ENCODE measurements at places on chromosomes 3 and 15.

DNA sequence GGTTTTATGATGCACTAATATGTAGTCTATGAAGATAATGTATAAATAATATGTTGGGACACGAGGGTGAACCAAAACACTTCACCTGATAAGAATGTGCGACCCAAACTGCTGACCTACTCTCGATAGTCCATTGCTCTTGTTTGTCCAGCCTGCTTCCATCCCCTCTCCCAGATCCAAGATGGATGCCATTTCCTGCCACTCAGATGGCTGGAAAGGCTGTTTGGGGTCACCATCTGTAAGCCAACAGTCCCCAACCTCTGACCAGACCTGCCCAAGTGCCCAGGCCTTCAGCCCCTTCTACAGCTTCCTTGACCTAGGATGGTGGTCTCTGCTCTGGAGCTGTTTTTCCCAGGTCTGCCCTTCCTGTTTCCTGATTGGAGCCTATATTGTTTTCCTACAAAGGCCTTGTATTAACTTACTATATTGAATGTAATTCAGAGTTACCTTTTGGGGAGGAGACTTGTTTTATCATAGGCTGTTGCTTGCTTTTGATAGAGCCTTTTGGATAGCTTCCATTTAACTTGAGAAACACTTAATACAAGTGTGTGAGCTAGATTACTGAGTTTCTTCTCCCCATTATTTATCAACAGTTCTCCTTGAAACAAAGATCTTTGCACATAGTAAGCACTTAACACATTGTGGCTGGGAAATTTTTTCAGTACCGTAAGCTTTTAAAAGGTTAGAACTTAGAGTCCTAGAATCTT, 5.0 kb upstream of the PAQR9 start:
- DNase-seq: no peak

GRCh38 chr15:67042551-67043142, 22.8 kb upstream of the SMAD3 start:
- no peak for DNase-seq

GRCh38 chr3:157077565-157077991, 82.4 kb downstream of the CCNL1 start:
- no peak for DNase-seq

- DNase-seq: no peak
Measured at GRCh38 chr3:171695426-171695825, 114.9 kb downstream of the PLD1 start.

GRCh38 chr15:31523655-31524049, 197.0 kb downstream of the KLF13 start:
- no peak for DNase-seq

GRCh38 chr3:169695031-169695430, 31.5 kb upstream of the MECOM start:
- DNase-seq: no peak

GRCh38 chr3:123971406-123971805, 10.4 kb upstream of the CCDC14 start:
- DNase-seq: no peak

DNA sequence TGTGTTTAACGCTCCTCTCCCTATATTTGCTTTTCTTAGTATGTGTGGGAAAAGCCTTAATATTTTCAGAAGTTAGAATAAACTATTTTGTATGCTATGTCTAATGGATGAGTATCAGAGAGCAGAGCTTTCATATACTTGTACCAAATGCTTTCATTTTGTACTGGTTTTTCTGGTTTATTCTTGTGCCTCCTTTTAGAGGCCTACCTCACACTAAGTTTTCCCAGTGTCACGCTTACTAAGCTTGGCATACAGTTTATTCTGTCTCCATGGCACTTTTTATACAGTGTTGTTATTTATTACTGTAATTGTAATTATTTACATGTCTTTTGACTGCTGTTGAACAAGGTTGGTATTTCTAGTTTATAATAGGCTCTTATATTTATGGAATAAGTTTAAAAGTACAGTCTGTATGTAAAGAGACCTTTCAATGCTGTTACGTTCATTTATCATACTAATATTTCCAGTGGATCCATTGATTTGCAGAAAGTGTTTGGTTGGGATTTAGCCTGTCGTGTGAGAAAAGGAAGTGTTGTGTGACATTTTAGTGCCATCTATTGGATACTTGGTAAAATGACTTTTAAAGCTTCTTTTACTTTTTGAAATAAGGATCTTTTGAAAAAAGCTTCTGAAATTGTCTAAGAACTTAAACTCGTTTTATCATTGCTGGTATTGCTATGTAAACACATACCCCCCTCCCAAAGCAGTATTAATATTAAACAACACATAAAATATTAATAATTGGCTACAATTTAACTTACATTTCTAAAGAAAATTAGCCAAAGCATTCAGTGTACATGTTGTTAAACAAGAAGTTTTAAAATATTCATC, 5.2 kb upstream of the EBLN2 start:
- DNase-seq: no peak

DNA sequence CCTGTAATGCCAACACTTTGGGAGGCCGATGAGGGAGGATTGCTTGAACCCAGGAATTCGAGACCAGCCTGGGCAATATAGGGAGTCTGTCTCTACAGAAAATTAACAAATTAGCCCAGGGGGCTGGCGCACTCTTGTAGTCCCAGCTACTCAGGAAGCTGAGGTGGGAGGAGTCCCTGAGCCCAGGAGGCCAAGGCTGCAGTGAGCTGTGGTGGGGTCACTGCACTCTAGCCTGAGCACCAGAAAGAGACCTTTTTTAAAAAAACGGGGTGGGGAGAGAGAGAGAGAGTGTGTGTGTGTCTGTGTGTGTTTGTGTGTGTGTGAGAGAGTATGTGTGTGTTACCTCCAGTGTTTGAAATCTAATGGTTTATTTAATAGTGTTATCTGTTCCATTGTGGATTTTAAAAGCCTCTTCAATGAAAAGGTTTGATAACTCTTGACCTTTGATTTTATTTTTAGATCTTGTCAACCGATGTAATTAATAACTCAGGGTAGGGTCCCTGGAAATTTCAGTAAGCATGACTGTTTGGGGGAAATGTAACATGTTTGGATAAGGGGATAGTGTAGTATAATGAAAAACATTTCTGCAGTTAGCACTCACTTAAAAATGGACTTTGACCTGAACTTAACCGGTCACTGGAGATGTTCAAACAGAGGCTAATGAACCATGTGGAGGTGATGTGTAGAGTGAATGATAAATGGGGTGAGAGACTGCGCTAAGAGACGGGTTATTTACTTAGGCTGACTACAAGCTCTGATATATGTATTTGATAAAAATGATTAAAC, 29.7 kb downstream of the LRCH3 start:
- DNase-seq: no peak

GRCh38 chr15:56247266-56247665, 3.6 kb upstream of the RFX7 start:
- DNase-seq: no peak

DNA sequence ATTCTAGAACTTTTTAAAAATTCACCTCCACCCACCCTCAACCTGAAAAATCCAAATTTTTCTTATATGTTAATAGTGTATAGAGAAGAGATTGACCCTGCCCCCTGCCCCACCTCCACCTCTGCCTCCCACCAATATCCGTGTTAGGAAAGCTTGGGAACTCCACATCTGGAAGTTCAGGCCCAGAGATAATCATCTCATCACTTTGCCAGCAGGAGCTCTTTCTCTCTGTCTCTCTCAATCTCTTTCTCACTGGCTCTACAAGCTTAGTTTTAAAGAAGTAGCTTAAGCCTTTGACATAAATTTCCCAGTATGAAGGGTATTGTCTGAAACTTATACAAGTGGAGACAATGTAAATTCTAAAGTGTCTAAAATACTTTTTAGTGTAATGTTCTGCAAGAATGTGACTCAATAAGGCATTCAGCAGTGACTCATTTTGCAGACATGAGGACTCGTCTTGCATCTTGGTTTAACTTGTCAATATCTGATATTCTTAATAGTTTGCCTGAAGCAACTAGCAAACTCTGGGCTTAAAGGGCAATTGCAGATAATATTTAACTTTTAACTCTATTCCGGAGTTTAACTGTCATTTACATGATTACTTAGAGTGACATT, 299.8 kb upstream of the EPHA3 start:
- no peak for DNase-seq

DNA sequence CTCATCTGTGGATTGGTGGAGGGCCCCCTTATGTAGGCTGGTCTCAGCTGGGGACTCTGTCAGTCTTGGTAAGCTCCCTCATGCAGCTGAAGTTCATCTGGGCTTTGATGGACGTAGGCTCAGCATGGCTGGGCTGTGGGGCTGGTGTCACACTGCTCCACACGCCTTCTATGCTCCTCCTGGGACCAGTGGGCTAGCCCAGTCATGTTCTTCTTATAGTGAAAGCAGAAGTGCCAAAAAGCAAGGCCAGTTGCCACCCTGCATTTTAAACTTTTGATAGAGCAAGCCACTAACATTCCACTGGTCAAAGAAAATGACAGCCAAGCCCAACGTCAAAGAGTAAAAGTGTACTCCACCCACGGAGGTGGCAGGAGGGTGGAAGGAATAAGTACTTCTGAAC, 165.5 kb downstream of the MEX3B start:
- no peak for DNase-seq

- no peak for DNase-seq
Measured at GRCh38 chr15:84715441-84716035, 401 bp downstream of the SEC11A start.

- peak; percentile 53 for DNase-seq
Measured at GRCh38 chr3:127734754-127735473, 62.2 kb downstream of the ABTB1 start.

DNA sequence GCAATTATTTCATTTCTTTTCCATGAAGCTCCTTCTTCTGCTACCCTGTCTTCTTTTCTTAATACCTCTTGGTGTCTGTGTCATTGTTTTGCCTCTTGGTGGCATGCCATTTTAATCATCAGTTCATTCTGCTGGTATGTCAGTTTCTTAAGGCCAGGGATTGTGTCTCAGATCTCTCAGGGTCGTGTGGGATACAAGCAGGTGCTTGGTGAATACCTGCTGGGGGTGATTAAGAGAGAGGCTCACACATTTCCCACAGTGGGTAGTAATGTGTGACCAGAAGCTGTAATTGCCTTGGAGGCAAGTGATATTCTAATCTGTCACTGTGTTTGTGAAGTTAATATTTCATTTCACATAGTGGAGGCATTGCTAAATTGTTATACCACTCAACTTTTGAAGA, 361.4 kb upstream of the TRIM42 start:
- no peak for DNase-seq

GRCh38 chr15:98983334-98983733, 24.3 kb downstream of the PGPEP1L start:
- no peak for DNase-seq

DNA sequence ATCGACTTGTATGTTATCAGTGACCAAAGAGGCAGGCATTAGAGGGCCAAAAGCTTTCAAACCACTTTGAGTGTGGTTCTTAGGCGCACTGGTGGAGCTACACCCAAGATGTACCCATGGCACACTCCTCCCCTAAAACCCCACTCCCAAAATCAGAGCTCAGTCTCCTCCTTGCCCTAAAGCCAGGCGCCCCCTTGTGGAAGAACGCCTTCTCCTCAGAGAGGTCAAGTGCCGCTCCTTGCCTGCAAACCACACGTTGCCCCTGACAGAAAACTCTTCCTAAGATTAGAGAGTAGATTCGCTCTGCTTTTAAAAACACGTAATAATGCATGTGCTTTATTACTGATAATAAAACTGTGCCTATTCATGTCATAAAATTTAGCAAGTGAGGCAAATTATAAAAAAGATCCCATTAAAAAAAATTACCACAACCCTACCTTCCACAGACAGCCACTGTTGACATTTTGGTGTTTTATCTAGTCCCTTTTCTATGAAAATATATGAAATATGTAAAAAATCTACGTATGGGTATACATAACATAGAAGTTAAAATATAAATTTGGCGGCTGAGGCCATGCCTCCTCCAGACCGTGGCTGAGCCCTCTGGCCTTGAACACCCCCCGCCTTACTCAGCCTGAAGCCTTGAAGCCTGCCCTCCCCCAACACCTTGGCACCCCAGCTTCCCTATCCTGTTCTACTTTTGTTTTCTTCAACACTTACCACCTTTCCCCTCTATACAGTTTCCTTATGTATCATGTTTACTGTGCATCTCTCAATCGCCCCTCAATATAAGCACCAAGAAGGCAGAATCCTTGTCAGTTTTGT, 33.5 kb downstream of the BCL2L10 start:
- DNase-seq: no peak

DNA sequence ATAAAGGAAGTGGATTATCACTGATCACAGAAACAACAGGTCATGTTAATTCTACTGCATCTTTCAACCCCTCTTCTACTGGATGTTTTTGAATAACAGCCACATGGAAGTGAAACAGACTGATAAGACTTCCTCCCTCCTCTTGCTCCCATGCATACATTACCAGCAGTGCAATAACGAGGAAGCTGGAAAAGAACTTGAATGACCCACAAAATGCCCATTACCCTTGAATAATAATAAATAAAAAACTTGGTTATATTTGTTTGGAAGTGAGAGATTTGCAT, 51.6 kb downstream of the RARB start:
- no peak for DNase-seq

GRCh38 chr3:160477750-160478149, 28.2 kb upstream of the TRIM59 start:
- DNase-seq: no peak

- no peak for DNase-seq
Measured at GRCh38 chr3:161293381-161293780, 72.3 kb downstream of the NMD3 start.

DNA sequence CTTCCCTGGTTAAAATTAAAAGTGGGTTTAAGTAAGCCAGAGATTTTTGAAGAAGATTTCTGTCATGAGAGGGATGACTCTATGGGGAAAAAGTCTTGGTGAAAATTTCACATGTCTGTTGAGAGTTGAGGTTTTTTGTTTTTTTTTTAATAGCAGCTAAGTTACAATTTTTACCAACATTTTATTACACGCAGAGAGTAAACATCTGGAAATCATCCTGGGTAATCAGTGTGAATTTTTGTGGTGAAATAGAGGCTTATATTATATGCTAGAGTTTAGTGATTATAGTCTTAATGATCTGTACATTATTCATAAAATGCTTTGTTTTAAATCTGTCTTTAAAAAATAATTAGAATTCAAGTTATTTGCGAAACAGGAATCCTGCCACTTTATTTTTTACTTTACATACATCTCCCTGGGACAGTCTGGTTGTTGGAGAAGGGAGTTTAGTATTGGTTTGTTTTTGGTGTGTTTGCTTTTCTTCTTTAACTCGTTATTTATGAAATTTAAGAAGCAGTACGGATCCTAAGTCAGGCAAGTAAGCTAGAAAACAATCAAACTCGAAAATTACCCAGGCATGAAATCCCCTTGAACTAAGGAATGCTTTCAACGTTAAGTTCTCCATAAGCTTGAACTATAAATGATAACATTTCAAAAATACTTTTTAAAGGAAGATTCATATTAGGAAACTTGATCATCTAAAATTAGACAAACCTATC, 143.4 kb upstream of the TSC22D2 start:
- DNase-seq: no peak

DNA sequence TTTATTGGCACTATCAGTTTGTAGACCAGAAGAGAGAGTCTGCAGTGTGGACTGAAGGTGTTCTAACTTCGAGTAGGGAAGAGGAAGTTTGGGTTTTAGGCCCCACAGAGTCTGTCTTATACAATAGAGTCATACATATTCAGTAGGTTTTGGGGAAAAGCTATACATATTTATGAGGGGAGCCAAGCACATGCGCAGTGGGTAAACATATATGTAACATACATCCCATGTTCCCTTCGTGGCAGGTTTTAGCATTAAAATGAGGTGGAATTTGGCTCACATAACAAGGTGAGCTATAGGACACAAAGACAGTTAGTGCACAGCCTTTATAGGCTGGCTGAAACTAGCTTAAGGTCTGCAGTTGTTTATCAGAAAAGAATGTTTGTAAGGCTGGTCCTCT, 4.9 kb downstream of the GALK2 start:
- no peak for DNase-seq
